ENCODE measurements at places on chromosomes 7 and 10.

DNA sequence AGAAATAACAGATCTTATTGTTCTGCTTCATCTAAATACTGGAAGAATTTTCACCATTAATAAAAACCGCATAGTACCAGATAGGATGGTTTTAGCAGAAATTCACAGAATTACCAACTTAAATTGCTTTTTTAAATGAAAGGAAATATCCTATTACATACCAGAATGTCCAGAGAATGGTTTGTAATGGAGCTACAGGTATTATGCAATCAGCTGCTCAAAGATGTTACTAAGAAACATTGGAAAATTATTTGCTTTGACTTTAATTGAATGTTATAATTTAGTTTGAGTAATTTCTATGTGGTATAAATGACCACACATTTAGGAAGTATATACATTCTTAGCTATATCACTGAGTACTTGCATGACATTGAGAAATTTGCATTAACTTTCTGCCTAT lies 338.3 kb downstream of the ETV1 start:
- DNase-seq, result no peak

- DNase-seq, result no peak
Measured at GRCh38 chr7:128044064-128044463, 12.8 kb upstream of the LRRC4 start.

DNA sequence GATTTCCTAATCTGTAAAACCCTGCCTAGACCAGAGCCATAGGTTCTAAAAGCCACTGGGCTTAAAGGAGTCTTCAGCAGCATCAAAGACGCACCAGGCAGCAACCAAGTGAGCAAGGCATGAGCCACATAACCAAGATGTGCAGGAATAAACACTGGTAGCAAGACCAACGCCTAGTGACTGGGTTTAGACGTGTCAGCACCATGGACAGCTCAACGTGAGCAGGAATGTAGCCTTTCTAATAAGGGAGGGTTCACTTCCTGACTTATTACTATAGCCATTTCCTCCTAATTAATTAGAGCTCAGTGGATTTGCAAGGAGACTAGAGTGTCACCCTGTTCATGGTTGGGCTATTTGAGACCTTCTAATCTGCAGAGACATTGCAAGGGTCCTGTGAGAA lies 223.7 kb downstream of the LHFPL3 start:
- no peak for DNase-seq

DNA sequence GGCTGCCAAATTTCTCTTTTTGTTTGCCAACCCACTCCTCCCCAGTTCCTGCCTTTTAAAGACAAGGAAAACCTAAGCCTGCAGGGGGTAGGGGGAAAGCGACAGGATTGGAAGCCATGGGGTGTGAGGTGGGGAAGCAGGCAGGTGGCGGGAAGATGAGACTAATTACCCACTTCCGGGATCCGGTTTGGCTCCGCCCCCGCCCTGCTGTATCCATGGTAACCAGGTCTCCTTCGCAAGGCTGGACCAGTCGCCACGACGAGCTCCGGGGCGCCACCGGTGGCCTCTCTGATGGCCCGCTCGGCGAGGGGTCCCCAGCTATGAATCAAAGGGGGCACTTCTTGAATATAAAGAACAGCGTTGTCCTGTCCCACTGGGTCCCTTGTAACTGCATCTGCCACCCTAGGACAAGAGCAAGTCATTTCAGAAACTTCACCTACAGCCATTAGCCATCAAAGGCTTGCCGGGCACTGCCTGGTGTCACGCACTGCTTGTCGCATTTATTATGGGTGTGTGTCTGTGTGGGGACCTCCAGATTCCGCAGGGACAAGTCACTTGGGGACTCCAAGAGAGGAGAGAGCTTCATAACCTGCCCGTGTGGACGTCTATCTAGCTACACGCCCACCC lies 55.4 kb upstream of the LMTK2 start:
- peak; percentile 36 for DNase-seq

GRCh38 chr7:117424090-117424829 lies 3.0 kb downstream of the ASZ1 start:
- no peak for DNase-seq

- DNase-seq, result no peak
Measured at GRCh38 chr10:16520900-16521299, 779 bp downstream of the C1QL3 start.

- no peak for DNase-seq
Measured at GRCh38 chr10:119849031-119849789, 23.4 kb downstream of the MCMBP start.

DNA sequence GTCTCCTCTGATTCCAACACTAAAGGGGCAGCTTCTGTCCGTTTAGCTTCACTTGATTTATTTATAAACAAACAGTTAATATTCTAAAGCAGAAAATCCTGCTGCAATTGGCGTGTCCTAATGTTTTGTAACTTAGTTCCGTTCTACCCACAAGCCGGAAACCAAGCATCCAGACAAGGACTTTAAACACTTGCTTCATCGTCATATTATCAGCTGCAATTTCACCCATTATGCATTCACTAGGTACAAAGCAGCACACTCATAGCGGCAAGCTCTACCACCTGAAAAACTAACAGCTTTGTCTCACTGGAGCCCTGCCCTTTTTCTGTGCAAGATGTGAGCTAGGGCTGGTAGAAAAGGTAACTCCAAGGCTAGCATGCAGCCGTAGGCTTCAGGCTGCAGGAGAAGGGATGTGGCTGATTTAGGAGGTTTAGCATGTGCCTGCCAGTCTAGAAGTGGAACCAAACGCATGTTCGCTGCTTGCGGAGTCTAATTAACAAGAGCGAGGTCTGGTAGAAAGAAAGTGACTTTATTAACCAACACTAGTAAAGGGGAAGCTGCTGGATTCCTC lies 43.7 kb upstream of the BPGM start:
- no peak for DNase-seq

DNA sequence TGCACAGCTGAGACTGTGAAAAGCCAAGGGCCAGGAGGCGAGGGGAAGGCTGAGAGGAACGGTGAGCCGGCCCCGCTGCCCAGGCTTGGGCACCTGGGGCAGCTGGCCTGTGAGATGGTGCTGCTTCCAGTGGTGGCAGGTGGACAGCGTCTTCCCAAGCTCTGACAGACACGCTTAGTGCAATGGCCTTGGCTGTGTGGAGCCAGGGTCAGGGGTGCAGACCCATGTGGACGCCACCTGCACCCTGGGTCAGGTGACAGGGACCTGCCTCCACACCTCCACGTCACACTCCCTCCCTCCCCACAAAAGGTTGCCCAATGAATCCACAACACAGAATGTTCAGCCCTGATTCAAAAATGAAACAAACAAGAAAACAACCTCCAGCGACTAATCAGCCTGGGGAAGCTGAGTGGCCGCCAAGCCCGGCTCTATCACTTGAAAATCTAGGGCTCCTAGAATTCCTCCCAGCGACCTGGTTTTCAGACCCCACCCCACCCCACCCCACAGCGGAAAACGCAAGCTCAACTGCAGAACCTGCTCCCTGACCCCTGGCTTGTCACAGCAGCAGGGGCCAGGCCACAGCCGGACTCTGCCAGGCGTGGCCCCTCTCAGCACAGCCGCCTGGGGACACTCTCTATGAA lies 54.3 kb downstream of the PRKAG2 start:
- no peak for DNase-seq

GRCh38 chr7:158140538-158141220 lies 446.9 kb downstream of the PTPRN2 start:
- DNase-seq, result no peak
